ENCODE measurements at places on chromosomes 4 and X.
A peak's percentile ranks its signal among the peaks of the same experiment; 100 is the strongest.

DNA sequence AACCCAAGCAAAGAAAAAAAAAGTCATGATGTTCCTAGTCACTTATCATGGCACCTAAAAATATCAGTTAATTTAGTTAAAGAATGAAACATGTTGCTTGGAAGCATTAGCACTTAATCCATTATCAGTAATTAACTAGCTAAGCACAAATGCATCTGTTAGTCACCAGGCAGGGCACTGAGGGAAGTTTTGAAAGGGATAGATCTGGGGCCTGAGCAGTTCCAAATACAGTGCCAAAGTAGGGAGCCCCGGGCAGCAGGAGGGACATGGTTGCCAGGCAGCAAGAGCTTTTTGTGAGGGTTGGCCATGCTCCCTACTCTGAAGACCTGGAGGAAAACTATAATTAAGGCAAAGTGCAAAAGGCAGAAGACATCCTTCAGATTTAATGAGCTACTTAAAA, 62.0 kb downstream of the PHKA1 start:
- DNase-seq = no peak

GRCh38 chrX:37545066-37545465, 26.4 kb upstream of the LANCL3 start:
- DNase-seq = no peak

- DNase-seq = no peak
These were observed 15.6 kb downstream of the MAML3 start for GRCh38 chr4:140138428-140138827.

GRCh38 chr4:2484993-2485392, 16.1 kb downstream of the RNF4 start:
- DNase-seq = peak; percentile 59

DNA sequence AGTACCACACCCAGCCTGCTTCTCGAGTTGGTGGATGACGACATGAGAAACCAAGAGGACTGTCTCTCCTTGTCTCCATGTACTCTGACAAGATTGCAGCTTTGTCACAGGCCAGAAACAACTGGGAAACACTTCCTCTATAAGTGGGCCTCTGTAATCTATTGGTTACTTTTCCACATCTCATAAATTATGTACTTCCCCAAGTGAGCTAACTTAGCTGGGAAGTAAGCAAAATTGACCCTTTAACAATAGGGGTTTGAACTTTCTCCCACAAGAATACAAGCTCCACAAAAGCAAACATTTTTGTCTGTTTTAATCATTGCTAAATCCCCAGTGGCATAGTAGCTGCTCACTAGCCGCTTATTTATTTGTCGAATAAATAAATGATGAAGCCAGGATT, 14.1 kb upstream of the USO1 start:
- DNase-seq = peak; percentile 90

- DNase-seq = no peak
These were observed 161.9 kb downstream of the PHF8 start for GRCh38 chrX:53882331-53882730.

DNA sequence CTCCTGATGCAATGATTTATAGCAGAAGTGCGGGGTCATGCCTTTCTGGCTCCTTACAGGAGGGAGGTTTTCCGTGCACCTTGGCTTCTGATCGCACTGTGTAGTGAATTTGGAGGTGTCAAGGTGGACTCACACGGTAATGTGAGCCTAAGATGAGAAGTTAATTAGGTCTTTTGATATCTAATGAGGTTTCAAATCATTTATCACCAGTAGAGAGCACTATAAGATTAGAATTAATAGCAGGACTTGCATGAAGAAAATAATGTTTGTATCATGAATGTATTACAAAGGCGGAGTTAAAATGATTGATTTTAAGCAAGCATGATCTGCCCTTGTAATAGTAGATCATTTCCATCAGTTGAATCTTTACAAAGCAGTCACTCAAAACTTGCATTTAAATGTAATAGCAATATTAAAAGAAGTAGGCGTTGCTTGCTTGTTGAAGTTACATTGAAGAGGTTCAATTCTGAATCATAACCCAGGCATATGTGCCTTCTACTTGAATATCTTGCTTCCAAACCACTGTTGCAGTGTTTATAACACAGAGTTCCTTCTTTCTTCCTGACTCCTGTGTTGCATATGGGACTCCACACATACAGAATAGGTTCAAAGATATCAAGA, 152.1 kb downstream of the FMR1NB start:
- DNase-seq = peak; percentile 14

DNA sequence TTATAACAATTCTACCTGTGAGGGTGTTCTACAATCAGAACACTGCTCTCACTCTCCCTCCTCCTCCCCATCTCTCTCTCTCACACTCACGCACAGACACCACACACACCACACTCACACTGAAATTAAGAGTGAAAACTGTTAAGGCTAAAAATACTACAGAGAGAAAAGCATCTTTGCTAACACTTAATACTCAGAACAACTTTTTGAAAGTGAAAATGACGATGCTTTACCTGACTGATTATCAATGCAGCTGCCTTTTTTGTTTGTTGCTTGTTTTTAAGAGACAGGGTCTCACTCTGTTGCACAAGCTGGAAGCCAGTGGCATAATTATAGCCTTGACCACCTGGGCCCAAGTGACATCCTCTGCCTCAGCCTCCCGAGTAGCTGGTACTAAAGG, 222.4 kb downstream of the APBB2 start:
- DNase-seq = no peak

DNA sequence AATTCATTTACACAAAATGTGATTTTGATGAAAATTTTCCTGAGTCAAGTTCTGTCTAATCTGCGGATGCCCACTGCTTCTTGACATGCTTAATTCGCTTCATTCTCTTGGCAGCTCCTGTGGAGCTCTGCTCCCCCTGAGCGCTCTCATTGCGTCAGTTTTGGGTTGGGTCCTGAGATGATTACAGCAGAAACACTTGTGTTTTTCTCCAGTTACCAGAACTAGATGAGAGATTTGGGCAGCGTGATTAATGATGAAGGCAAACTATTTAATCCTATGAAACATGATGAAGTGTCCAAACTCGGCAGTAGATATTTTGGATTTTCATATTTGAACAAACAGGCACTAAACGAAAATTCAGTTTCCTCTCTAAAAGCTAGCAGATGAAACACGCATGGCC, 4.2 kb upstream of the CXCL1 start:
- DNase-seq = no peak

DNA sequence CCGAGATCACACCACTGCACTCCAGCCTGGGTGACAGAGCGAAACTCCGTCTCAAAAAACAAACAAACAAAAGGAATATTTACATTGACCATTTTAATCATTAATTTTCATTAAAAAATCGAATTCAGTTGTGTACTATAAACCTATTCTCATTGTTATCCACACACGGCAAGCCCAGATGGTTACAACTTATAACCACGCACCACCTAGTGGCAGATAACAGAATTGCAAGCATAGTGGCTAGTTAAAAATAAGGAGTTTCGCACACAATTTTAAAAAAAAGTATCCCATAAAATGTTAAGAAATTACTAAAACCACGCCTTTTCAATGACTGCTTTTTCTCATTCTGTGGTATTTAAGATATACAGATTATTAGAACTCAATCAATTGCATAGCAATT, 25.4 kb downstream of the MBNL3 start:
- DNase-seq = no peak

DNA sequence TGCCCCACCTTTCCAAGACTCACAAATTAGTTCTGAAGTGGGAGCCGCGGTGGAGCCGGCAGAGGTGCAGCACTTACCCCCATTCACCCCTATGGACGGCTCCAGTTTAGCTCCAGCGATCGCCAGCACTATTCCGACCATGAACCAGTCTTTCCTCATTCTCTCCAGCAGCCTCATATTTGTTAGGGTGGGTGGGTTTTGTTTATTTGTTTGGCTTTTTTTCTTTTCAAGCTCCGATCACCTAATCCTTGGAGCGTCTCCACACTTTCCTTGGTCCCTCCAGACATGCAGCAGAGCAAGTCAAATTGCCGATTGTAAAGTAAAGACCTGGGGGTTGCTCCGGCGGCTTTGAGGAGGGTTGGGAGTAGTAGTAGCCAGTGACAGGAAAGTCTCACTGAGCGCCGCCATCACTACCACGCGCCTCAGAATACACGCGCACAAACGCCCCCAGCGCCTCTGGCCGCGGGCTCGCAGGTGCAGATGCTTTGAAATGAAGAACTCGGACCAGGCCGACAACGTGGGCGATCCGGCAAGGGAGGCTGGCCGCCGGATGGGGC, at the start of gene SLC10A7:
SLC10A7 (minus strand) TSS at position 400 of the 557 bp plus-strand sequence; CDS start at position 177, 223 bp downstream.
- peak; percentile 84 for DNase-seq

DNA sequence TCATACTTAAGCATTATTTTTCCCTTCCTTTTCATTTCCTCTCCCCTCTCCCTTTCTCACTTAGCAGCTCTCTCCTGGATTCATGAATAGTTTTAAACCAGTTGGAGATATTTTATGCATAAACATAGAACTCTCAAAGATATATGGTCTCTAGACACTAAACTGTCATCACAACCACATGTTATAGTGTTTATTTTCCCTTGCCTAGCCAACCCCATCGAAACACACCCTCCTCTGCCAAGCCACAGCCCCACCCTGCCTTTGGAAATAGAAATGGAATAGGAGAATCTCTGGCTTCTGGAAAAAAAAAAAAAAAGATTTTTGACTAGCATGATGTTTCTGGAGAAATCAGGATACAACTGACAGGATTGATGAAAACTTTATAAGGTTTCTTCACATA, 64.8 kb upstream of the RBPJ start:
- DNase-seq = no peak

DNA sequence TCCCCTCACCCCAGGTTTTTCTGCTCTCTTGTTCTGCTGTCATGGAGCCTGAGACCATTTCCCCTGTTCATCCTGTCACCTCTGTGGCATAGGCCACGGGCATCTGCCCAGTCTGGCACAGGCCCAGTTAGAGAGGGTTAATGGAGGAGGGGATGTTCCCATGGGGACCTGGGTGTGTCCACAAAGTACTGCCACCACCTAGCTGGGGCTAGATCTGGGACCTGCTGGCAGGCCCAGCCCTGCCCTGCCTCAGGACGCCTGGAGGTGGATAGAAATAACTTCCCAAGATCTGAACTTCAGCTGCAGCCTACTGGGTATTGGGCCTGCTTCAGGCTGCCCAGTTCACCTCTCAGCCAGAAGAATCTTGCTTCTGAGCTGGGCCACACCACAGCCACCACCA, 13.5 kb downstream of the EFNB1 start:
- no peak for DNase-seq

- DNase-seq = no peak
These were observed 8.4 kb downstream of the TLR10 start for GRCh38 chr4:38774181-38774955.

DNA sequence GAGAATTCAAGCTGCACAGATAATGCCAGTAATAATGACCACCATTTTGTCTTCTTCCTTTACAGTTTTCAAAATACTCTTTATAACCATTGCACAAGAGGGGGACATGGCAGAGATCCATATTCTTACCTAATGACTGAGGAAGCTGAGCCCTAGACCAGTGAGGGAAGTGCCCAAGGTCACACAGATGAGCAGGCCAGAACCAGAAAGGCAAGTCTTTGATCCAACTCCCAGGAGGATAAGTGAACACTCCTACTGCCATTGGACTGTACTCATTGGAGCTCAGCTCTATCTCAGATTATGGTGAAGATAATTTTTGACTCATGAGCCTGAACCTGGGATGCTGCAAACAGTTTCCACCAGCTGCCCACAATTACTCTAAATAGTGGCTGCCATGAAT, 28.6 kb downstream of the AMER1 start:
- no peak for DNase-seq

- DNase-seq = no peak
These were observed 50.5 kb downstream of the F9 start for GRCh38 chrX:139581068-139581467.

DNA sequence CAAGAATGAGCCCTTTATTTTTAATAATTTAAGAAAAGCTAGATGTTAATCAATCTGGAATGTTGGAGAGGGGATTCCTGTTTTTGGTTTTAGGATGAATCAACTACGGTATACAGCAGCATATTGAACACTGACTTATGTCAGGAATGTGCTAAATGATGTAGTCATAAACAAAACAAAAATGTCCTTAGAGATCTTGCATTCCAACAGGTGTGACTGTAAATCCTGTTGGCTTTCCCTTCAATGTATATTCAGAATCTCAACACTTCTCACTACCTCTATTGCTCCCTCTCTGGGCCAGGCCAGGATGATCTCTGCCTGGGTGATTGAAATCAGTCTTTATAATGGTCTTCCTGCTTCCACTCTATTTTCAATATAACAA, 37.8 kb upstream of the BDH2 start:
- peak; percentile 57 for DNase-seq

DNA sequence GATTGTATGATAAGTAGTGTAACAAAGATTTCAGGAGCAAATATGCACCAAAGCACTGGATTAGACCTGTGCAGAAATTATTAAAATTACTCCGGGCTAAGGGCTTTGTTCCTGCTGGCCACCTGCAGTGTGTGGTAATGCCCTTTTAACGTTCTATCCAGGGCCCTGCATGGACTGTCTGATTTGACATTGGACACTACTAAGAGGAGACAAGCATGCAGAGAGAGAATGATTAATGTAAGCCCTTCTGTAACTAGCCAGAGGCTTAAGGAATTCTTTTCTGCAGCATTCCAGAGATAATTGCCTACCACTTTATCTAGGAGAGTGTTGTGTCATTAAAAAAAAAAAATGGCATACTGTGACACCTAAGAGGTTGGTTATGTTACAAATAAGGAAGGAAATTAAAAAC, 117.0 kb downstream of the PCDH7 start:
- DNase-seq = no peak

DNA sequence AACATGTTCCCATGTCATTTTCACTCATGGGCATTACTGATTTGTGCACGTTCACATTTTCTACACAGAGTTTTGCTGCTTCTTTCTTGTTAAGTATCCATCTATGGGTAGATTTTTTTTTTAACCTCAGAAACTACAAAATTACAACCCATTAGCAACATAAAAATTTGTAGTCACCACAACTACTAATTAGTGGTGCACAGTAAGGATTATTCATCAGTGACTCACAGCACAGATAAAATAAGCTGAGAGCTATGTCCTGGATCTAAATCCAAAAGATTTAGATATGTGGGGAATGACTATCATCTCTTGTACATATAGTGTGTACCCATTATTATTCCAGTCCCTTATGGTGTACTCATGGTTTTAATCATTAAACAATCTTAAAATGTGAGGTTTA, 19.7 kb upstream of the AMELX start:
- DNase-seq = no peak

DNA sequence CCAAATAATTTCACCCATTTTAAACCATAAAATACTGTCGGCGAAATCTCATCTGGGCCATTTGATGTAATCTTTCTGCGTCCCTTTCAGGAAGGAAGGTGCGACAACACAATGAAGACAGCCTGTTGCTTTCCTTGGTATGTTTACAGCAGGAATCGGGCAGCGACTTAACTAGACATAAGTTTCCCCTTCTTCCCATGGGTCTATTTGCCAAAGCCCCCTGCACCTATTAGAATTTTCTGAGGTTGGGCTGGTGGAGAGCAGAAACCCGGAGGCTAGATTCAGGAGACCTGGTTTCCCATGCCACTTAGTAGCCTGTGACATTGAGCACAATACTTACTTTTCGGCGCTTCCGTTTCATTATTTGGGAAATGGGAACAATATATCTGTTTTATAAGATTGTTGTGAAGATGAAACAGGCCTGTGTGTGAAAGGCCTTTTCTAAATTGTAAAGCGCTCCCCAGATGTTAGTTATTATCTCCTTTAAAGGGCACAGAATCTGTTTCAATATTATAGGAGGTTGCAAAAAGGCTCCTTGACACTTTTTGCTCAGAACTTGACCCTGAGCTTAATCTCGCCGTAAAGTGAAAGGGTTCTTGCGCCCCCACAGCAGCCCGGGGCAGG, 552 bp upstream of the AFF1 start:
- no peak for DNase-seq
